ENCODE measurements at places on chromosomes 16 and 17.

- no peak for DNase-seq
These were observed 22.7 kb downstream of the UTS2R start for GRCh38 chr17:82394278-82394677.

- no peak for DNase-seq
These were observed 32.4 kb downstream of the SNX11 start for GRCh38 chr17:48139944-48140343.

DNA sequence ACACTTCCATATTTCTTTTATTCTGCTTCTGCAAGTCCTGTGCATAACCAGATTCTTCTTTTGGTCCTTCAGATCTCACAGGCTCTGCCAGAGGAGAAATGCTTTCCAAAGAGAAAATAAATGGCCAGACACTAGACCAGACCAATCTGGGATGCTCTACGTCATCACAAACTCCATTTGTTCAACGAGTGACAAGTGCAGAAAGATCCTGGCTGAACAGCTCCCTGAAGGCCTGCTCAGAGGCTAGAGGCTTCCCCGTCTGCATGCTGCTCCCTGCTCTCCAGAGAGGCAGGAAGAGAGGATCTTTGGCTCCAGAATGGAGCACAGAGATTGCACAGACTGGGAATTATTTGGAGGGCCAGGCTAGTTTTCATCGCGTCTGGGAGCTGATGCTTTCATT is 232.7 kb downstream of the MAF start:
- DNase-seq = no peak

DNA sequence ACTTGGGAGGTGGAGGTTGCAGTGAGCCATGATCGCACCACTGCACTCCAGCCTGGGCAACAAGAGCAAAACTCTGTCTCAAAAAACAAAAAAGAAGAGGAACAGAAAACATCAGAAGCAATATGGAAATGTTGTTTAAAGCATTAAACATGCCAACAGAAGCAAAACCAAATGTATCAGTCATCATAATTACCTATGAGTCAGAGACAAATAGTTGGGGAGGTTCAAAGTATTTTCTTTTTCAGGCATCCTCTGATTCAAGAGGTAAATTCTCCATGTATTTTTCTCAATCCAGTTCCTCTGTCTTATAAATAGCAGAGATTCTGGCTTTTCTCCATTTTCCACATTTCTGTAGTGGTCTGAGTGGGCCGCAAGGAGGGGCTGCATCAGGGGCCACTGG is 2.1 kb upstream of the TM4SF5 start:
- no peak for DNase-seq

DNA sequence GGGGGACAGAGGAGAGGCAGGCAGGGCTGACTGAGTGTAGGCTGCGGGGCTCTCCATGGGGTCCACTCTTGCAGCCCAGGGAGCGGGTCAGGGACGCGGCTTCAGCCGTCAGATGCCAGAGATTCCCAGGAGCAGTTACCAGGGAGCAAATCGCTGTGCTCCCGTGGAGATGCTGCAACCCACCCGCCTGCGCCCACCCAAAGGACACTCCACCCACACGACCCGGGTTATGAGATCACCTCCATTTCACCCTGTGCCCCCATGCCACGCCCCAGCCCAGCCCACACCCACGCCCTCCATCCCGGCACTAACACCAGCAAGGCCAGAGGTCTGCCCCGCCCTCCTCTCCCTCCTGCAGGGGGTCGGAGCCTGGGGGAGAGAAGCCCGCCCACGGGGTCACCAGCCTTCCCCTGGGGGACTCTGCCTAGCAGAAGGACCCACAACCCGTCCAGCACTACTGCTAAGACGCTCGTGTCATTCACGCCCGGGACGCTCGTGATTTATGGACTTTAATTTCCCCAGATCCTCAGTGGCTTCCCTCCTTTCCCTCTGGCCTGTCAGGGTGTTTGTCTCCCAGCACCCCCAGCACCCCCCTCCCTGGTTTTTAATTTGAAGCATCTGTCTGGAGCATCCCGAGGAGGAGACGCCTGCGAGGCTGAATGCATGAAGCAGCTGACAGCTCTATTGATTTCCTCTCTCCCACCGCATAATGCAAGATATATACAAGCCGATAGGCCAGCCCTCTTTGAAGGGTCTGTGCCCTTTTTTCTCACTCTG is 6.7 kb upstream of the RPL38 start:
- DNase-seq = no peak

- peak; percentile 86 for DNase-seq
These were observed 27.7 kb downstream of the ABCC1 start for GRCh38 chr16:15976929-15977637.

- DNase-seq = peak; percentile 82
These were observed 10.1 kb downstream of the DYNC1LI2 start for GRCh38 chr16:66741169-66741900.

All from AG09319 (cell line).